ENCODE measurements at places on chromosomes 16 and 17.

- no peak for DNase-seq
These were observed 10.1 kb upstream of the STAC2 start for GRCh38 chr17:39235555-39236449.

- peak; percentile 73 for DNase-seq
These were observed 4.1 kb downstream of the SYNGR2 start for GRCh38 chr17:78172249-78173051.

GRCh38 chr17:39551879-39552278 lies 55.8 kb downstream of the NEUROD2 start:
- DNase-seq = no peak

- no peak for DNase-seq
These were observed 20.6 kb downstream of the IRF8 start for GRCh38 chr16:85919271-85920267.

- DNase-seq = no peak
These were observed 447.0 kb downstream of the SOX9 start for GRCh38 chr17:72567774-72568173.

GRCh38 chr16:2289282-2289681 lies 21.4 kb upstream of the RNPS1 start:
- no peak for DNase-seq

- DNase-seq = no peak
These were observed 27.7 kb downstream of the SPACA3 start for GRCh38 chr17:33019161-33019890.

- DNase-seq = peak; percentile 17
These were observed 17.3 kb downstream of the MPHOSPH6 start for GRCh38 chr16:82152641-82153112.

DNA sequence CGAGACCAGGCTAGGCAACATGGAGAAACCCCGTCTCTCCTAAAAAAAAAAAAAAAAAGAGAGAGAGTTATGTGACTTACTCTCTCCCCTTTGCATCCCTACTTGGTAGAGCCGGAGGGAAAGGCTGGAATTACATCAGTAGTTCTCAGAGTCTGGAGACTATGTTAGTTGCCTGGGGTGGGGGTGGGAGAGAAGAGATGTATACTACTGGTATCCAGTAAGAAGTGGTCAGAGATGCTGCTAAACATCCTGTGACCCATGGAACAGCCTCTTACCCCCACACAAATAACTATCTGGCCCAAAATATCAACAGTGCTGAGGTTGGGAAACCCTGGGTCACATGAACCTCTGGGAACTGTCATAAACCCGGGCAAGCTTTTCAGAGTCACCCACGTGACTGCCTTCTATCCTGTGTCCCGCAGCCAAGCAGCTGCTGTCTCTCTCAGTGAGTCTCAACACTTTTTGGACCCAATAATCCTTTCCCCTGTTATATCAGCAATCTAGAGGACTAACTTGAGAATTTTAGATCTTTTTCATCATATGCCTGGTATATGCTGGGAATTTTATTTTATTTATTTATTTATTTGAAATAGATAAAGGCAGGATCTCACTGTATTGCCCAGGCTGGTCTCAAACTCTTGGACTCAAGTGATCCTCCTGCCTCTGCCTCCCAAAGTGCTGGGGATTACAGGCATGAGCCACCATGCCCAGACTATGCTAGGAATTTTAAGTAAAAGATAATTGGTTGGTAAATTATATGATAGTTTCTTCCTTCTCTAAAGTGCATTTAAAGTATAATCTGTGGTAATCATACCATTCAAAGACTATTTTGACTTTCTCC lies 8.7 kb downstream of the EIF1 start:
- DNase-seq = peak; percentile 75

GRCh38 chr17:3007651-3008121 lies 55.7 kb downstream of the OR1D5 start:
- DNase-seq = no peak

- no peak for DNase-seq
These were observed 2.3 kb upstream of the LHX1 start for GRCh38 chr17:36934692-36935630.

- DNase-seq = no peak
These were observed 12.8 kb upstream of the AKAP1 start for GRCh38 chr17:57071991-57072944.

GRCh38 chr17:61349350-61349749 lies 50.3 kb upstream of the TBX2 start:
- DNase-seq = no peak

- DNase-seq = no peak
These were observed 23.0 kb upstream of the SYT17 start for GRCh38 chr16:19145010-19145409.

DNA sequence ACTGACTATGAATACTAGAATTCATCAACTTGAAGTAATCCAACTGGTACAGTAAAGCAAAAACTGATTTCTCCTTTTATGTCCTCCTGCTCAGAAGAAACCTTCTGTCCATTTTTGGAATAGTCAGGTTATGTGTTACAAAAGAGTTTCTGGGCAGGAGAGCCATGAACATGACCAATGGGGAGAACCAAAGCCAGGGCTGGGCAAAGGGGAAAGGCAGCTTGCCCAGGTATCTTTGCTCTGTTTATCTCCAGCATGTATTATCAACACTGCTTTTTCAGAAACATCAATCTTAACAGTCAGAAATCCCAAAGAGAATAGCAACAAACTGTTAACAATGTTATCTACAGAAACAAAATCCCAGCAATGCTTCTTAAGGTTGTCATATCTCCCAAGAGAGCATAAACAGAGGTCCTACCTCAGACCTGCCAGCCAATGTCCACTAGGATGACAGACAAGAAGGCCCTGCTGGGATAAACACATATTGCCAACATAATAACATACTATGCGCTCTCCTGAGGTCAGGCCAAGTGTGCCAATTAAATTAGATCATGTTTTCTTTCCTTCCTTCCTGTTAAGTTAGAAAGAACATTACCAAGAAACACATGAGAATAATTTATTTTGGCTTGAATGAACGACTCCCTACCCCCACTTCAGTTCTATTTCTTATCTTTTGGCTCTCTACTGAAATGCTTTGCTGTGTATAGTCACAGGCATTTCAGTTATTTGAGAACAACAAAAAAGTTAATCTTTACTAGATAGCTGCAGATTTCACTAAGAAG lies 28.0 kb downstream of the BLMH start:
- DNase-seq = no peak

DNA sequence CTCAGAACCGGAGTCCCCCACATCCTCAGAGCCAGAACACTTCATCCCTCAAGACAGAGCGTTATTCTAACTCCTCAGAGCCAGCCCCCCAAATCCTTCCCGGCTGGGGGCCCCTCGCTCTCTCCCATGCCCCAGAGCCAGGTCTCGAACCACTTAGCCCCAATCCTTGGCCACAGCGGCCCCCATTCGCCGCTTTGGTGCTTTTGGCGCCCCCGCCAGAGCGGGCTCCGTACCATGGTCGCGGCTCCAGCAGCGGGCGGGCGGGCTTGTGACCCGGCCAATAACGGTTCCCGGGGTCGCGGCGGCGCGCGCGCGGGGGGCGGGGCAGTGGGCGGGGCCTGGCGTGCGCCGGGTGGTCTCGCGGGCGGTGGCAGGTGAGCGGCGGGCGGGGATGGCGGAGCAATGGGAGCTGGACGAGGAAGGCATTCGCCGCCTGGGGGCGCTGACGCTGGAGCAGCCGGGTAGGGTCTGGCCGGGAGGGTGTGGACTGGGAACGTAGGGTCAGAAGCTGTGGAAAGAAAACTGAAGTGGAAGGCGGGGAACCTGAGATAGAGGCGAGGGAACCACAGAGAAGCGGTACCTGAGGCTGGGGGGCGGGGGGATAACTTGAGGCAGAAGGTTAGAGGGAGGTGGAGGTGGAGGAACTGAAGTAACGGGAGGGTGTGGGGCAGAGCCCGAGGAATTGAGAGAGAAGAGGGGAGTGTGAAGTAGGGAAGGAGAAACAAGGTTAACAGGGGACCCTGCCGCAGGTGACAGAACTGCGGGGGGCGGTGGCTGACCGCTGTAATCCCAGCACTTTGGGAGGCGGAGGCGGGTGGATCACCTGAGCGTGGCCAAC lies at the start of the genes KCTD19 and LRRC36:
TSS of gene KCTD19 (minus strand) at position 270 of the 838 bp plus-strand sequence. CDS start at position 236, 34 bp downstream.
TSS of gene LRRC36 (plus strand) at position 344 of the 838 bp plus-strand sequence. CDS start at position 392, 48 bp downstream.
- peak; percentile 91 for DNase-seq

DNA sequence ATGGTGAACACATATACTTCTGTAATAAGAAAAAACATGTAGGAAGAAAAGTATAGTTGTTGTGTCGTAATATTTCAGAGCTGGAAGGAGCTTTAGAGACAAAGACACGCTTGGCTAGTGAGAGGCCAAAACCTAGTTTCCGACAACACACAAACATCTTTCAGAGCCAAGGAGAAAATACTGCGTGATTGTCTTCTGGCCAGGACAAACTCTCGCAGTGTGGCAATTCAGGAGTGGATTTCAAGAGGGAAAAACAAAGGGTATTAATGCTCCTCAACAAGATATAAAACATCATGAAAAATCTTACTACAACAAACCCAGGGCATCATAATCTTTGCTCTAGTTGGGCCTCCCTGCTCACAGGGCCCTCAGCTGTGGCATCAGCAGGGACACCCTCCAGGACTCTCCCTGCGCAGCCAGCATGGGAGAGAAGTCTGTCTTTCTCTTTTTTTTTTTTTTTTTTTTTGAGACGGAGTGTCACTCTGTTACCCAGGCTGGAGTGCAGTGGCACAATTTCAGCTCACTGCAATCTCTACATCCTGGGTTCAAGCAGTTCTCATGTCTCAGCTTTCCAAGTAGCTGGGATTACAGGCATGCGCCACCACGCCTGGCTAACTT lies 66.4 kb downstream of the CYB5B start:
- DNase-seq = no peak

DNA sequence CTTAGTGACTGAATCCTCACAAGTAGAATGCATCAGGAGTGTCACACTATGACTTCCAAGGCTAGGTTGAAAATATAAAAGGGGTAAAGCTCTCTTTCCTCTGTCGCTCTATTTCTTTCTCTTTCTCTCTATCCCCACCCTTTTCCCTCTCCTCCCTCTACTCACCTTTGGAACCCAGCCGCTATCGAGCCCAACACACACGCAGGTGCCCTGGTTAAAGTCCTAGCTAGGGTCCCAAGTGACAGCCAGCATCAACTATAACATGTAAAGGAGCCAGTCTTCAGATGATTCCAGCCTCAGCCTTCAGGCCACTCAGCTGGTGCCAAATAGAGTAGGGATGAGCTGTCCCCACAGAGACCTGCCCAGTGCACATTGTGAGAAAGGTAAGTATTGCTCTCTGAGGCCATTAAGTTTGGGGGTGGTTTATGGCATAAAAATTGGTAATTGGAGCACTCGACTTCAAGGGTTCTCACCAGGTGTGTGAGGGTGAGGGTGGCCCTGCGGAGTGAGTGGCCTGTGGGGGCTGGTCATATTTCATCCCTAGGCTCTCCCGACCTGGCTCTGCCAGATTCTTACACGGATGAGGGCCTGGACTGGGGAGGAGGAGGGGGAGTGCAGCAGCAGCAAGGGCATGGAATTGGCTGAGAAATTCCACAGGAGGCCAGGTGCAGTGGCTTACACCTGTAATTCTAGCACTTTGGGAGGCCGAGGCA lies 14.9 kb upstream of the C16orf54 start:
- DNase-seq = no peak

GRCh38 chr17:63881935-63882601 lies at the start of gene GH2:
Gene GH2 (minus strand): TSS chr17:63881944. CDS start chr17:63881801, 143 bp downstream.
- peak; percentile 55 for DNase-seq

DNA sequence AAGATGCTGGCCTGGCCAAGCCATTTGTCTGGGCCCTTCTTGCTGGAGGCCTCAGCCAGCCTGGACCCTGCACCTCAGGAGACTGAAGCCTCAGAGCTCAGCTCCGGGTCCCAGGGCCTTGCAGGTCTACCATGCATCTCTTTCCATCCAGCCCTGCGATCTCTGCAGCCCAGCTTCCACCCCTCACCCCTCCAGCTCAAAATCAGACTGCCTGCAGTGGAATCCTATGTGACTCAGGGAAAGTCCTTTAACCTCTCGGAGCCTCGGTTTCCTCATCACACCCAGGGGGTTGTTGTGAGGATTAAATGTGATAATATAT lies 2.9 kb upstream of the B9D1 start:
- DNase-seq = no peak
